Tibial nerve (tissue), 4 donors: ENCODE measurements at places on chromosomes 13 and 19. TPM values are rescaled to one million over a fixed set of nuclear protein-coding genes. Genes with fewer than 3 reads are reported as not detected.

The FAM124A gene
- 29.5 TPM for total RNA-seq

The ZNF701 gene
- total RNA-seq: 18.4 TPM

The GPR12 gene
- 0.63 TPM for total RNA-seq

The RAX2 gene
- total RNA-seq: not detected

The RFXAP gene
- total RNA-seq: 4.8 TPM

The ZNF667 gene
- total RNA-seq: 12.2 TPM

The RGL3 gene
- 15.6 TPM for total RNA-seq

The DPP9 gene
- 69.0 TPM for total RNA-seq
